ENCODE measurements at places on chromosomes 3 and 15.

DNA sequence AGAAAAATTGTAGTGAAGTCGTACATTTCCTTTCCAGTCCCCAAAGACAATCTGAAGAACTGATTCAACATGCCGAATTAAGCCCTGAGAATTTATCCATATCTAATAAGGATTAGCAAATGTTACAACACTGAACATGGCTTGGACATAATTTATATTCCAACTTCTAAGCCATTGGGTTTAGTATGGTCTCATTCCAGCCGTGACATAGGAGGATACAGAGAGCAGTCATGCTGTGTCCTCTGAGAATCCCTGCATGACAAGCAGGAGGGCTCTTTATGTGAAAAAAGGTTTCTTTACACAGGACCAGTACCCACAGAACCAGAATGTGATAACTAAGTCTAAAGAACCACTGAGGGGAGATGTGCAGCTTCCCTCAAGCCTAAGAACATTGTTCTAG, 231.9 kb upstream of the WNT5A start:
- no peak for DNase-seq

- DNase-seq = peak; percentile 40
These were observed at the start of gene HMCES for GRCh38 chr3:129278439-129278965. HMCES (plus strand) TSS chr3:129278870; CDS start chr3:129279733, 863 bp downstream.

GRCh38 chr15:64146885-64147681, 4.4 kb upstream of the SNX22 start:
- no peak for DNase-seq

DNA sequence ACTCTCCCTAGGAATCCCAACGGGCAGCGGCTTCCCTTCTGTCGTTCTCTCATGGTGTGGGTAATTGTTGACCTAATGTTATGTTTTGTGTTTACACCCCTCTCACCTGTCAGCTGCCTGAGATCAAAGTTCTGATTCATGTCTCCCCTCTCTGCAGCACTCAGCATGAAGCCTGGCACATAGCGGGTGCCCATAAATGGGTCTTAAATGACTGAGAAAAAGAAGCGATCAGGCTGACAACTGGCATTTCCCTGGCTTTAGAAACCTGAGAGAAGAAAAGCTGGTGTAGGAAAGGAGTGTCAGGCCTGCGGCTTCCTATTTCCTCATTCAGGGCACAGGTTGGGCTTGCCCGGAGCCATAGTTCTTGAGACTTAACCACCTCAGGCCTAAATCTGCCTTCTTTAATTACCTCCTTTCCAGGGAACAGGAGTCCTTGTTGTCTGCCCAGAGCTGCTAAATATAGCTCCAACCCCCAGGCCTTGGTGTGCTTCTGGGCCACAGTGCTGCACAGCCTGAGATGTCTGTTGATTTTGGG, 31.8 kb downstream of the LPP start:
- no peak for DNase-seq

DNA sequence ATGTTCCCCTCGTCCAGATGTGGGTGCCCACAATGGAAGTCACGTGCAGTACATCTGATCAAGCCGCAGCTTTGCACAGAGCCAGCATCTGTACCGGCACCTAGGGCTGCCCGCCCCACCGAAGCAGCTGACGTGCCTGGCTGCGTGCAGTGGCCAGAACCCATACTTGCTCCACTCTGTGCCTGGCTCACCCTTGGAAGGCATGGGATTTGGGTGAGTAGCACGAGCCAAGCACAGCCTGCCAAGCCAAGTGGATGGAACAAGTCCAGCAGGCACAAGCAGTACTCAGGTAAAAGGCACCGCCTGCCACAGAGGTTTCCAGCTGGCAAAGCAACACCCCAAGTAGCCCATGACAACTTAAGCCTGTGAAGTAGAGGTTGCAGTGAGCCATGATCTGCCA, 261.3 kb downstream of the TBC1D5 start:
- DNase-seq = no peak

Data from astrocyte of the cerebellum (primary cell).